ENCODE measurements at places on chromosomes 12 and 14.

DNA sequence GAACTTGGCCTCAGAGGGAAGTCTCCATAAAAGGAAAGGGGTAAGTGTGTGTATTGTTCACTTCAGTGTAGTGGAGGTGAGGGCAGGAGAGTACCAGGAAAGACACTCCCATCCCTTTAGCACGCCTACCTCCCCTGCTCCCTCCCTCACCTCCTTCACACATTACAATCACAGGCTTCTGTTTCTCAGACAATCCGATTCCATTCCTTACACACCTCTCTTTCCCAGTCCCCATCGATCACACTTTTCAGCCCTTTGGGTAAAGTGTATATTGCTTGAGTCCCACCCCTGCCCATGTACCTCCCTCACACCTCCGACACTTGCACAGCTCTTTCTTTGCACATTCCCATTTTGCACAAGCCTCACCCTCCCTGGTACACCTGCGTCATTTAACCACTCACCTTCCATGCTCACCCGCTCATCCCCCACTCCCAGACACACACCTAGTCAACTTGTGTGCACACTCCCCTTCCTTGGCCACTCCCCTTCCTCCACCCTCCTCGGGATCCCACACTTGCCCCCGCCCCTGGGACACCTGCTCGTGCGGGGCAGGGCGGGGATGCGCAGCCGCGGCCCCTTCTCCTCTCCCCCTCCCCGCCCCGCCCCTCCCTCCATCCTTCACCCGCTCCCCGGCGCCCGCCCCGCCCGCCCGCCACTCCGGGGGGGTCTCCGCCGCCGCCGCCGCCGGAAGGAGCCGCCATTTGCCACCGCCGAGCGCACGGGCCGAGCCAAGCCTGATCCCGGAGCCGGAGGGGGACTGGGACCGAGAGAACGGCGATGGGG is at the start of gene MARCHF9:
Gene MARCHF9, plus strand, starts transcription at position 693 of the 783 bp plus-strand sequence. CDS start 426 bp downstream, outside the sequence.
- DNase-seq = no peak

DNA sequence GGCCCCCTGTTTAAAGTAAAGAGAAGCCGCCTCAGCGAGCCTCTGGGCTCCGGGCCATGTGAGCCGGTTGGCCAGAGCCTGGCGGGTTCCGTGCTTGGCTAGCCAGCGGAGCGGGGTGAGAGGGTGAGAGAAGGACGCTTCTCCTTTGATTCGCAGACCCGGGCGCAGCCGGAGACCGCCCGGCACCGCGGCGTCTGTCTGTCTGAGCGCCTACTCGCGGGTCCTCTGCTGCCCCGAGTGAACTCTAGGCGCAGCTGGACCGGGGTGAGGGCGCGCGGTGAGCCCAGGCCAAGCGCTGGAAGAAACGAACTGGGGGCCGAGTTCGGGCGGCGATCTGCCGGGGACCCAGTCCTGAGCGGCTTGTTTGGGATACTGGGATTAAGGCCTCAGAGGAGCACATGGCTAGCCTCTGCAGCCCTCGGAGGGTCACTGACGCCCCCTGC is 41.4 kb upstream of the TBX5 start:
- DNase-seq = no peak

- peak; percentile 21 for DNase-seq
Measured at GRCh38 chr12:11014234-11014633, 8.2 kb downstream of the TAS2R19 start.

DNA sequence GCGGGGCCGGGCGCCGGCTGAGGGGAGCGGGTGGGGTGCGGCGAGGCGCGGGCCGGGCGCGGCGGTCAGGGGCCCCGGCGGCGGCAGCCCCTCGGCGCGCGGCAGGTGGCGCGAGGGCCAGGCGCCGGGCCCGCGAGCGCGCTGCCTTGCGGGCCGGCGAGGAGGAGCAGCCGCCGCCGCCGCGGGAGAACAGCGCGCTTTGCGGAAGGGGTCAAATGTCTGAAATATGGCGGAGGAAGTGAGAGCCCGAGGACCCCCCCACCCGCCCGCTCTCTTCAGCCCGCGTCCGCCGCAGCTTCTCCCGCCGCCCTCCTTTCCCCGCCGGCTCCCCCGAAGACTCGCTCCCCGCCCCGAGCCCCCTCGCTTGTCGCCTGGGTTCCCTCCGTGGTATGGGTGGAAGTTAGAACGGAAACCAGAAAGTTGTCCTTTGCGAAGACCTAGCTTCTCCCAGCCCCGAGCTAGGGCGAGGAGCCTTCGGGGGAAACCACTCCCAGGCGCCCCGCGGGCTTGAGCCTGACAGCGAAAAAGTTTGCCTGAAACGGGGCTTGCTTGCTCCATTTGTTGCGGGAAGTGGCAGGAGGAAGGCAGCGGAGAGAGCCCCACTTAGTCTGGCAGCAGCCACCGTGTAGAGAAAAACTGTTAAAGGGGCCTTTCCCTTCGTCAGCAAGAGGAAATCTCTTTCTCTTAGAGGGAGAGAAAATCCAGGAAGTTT is 551 bp downstream of the RAP1B start:
- DNase-seq = no peak

All from skeletal muscle cell (primary cell).